Activated T-cell treated with anti-CD3 and anti-CD28 coated beads for 24 hours (primary cell): ENCODE measurements at places on chromosomes 7 and 10.

DNA sequence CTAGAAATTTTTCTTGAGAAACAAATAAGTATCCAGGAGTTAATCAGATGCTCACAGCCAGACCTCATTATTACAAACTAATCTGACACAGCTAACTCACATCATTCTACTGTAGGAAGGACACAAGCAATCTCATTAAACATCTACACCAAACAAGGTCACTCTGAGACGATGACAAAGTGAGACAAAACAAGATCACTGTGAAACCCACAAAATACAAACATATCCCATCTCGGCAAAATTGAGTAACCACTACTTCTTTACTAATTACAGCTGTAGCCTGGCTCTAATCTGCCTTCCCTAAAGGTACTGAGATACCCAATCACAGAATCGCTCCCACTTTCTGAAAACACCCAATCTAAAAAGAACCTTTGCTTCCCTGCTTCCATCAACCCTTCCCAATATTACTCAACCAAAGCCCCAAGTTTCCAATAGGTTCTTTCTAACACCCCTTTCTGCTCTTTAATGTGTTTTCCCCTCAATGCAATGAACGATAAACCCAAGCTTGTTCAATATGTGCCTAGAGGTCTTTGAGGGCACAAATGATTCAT, 26.9 kb downstream of the CCDC6 start:
- DNase-seq = no peak

DNA sequence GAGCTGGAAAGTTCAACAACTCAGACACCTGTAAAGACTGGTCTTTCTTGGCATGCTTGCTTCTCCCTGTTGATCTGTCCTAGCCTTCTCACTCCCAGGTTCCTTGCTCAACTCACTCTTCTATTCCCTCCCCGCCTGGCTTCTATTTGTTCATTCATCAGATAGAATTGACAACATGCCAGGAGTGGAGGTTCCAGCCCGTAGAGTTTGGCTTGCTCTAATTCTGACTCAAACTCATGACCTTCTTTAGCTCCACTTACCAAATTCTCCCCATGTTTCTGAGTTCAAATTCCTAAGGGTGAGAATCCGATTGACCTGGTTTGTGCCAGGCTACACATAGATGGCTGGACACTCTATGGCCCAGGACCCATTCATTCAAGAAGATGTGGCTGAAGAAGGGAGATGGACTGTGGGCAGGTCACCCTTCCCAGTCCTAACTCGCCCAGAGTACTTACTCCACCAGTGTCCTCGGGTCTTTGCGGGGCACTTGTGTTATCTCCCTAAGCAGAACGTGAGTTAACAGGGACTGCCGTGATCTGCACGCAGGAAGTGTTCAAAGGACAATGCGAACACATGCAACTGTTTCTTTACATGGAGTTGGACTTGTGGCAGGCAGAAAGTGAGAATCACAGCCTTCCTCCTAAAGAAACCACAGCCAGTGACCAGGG, 4.0 kb upstream of the TMEM236 start:
- no peak for DNase-seq

DNA sequence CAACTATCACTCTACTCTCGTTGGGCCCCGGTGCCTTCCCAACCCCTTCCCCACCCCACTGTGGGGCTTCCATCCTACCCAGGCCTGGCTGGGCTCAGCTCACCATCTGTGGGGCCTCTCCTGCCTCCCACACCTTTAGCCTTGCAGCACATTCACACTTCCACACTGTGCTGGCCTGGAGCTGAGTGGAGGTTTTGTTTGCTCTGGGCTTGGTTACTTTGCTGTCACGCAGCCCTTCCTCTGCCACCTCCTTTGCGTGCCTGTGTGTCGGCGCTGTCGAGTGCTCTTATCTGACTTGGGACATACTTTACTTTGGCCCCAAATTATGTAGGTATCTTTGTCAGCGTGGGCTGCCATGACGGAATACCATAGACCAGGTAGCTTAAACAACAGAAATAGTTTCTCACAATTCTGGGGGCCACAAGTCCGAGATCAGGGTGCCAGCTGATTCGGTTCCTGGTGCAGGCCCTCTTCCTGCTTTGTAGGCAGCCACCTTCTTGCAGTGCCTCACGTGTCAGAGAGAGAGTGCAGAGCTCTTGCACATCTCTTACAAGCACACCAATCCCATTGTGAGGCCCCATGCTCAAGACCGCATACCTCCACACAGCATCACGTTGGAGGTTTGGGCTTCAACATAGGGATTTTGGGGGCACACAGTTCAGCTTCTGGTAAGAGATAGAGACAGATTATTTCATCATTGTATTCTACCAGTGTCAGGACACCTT, 89.0 kb downstream of the CUL1 start:
- no peak for DNase-seq

GRCh38 chr7:94655848-94656657, at the start of gene SGCE:
Gene SGCE (minus strand): TSS chr7:94656133. CDS start chr7:94656098, 35 bp downstream.
- peak; percentile 30 for DNase-seq

DNA sequence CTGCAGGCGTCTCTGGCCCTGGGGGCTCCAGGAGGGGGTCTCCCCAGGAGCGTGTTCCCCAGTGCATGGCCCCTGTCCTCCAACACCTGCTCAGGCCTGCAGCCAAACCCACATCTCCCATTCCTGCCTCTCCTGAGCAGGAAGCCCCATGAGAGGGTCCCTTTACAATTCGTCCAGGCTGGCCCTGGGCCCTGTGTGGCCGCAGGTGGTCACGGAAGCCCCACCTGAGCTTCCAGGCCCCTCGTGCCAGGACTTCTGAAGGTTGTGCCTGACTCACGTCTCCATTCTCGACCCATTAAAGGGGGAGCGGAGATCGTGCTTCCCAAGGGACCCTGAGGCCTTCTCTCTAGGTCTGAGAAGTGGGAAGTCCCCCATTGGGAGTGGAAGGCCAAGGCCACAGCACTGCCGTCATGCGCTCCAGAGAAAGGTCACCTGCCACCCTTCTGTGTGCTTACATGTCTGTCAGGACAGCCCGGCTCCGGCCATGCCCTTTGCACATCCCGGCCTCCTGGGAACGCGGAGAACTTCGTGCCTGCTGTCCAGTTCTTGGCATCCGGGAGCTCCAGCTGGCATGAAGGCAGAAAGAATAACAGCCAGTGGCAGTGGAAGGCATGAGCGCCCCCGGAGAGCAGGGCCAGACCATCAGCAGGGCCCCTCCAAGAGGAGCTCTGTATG, 382.3 kb downstream of the DNAJB6 start:
- no peak for DNase-seq

DNA sequence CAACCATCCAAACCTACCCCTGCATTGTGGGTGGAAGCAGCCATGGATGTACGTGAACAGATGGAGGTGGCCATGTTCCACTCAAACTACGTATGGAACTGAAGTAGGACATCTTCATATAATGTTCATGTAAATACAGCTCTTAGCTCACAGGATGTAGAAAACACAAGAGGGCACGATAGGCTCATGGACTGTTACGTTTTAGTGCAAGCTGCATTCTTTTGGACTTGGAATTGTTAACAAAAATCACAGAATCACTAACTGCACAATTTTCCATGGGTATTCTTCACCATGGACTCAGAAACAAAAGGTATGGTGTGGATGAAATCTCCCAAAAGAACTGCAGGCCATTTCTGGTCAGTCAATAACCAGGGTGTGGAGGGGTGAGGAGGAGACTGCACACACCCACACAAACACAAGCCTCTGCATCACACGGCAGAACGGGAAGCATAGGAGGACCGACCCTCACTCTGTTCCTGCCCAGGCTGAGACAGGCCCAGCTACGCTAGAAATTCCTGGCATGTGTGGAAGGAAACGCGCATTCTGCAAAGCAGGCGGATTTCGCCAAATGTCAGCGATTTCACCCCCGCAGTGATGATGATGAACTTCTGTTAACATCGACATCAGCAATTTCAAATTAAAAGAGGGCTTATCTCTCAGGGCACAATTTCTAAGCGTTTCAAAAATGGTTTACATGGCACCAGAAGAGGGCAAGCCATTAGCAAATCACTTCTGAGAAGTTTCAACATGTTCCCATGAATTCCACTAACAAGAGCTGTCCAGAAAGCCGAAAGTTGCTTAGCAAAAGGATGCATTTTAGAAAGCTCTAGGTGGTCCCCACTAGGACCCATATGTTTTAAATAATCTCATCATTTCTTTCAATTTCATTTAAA, 149.0 kb downstream of the TNS3 start:
- no peak for DNase-seq
